ENCODE measurements at places on chromosomes 7 and 10.

GRCh38 chr10:28012990-28013515 is 14.2 kb upstream of the ODAD2 start:
- no peak for DNase-seq

DNA sequence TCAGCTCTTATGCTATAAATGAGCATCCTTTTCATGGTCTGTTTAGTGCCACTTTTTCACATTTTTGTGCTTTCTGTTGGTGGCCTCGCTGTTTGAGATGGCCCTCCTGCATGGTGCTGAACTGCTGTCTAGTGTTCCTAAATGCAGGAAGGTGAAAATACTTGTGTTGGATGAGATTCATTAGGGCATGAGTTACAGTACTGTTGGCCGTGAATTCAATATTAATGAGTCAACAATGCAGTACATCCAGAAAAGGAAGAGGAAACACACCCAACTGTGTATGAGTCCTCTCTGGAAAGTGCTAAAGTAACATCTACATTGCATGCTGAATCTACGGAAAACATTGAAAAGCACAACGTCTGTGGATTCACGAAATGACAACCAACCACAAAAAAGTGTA is 124.0 kb downstream of the HERPUD2 start:
- DNase-seq: no peak

- no peak for DNase-seq
These were observed 39.8 kb upstream of the CDK13 start for GRCh38 chr7:39910108-39910869.

DNA sequence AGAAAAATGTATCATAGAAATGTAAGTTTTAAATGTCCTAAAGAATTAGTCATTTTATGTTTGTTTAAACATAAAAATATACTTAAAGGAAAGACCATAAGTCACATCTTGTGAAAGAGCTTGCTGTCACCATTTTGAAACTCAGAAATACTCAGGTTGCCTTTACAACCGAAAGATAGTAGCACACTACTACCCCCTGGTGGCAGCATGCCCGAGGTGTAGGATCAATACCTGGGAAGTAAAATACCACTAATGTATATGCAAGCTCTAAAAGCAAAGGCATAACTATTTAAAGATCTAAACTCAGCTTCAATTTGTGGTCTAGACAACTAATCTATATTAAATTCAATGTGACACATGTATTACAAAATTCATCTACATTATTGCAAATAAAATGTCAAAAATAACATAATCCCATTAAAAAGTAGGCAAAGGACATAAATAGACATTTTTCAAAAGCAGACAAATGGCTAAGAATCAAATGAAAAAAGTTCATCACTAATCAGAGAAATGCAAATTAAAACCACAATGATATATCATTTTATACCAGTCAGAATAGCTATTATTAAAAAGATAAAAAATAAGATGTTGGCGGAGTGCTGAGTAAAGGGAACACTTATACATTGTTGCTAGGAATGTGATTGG is 47.7 kb upstream of the FGL2 start:
- DNase-seq: peak; percentile 91

- DNase-seq: no peak
These were observed 195.5 kb upstream of the PHYHIPL start for GRCh38 chr10:58980826-58981415.

GRCh38 chr10:115093776-115094408 is 727 bp downstream of the ATRNL1 start:
- peak; percentile 22 for DNase-seq

DNA sequence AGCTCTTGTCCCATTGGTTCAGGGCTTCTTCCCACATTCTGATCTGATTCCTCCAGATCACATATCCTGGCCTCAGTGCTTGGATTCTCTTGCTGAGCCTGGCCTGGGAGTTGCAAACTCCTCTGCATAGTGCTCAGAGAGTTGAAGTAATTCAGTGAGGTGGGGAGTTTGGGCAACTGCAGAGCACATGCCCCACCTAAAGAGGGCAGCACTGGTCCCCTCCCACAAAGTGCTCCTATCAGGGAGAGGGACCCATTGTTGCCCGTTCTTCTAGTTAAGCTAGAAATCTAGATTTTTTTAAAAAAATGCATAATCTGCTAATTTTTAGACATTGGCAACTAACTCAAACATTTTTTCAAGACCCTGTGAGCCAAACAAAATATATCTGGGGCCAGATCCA is 45.1 kb downstream of the CHN2 start:
- no peak for DNase-seq

DNA sequence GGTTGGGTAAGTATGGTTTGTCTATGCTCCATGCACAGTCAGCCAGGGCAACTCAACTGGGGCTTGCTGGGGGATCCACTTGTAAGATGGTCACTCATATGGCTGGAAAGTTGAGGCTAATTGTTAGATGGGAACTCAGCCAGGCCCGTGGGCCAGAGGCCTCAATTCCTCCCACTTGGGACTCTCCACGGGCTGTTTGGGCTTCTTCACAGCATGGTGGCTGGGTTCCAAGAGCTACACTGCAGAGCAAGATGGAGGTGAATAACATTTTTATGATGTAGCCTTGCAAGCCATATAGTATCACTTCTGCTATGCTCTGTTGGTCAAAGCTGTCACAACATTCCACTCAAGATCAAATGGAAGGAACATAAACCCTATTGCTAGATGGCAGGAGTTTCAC is 39.2 kb downstream of the ELMO1 start:
- DNase-seq: no peak

GRCh38 chr10:73060738-73061635 is 35.7 kb downstream of the P4HA1 start:
- DNase-seq: peak; percentile 66

DNA sequence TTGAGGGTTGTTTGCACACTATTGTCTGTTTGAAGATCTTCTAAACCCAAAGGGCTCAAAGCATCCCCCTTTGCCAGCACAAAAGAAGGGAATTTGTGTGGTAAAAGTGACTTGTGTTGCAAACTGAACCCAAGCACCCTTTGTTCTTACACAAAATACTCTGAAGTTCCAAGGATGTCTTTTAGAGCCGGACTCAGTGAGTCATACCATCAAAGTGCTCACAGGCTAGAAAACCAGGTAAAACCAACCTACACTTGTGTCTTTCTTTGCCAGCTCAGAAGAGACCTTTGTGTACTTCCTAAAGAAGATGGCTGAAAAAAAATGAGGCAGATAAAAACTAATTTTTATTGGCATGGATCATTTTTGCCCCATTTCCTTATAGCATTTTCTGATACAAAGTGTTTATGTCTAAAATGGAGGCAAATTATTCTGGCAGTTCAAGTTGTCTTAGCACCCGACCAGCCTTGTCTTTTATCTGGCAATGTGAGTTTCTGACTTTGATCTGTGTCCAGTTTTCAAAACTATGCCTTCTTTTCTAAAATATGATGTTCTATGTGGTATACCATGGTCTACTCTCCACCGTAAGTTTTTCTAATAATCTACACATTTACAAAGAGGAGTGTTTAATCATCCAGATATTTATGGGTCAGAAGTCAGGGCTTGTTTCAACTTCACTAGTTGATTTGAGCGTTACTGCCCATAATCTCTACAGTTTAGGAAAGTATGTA is 128.4 kb upstream of the FZD1 start:
- DNase-seq: no peak

DNA sequence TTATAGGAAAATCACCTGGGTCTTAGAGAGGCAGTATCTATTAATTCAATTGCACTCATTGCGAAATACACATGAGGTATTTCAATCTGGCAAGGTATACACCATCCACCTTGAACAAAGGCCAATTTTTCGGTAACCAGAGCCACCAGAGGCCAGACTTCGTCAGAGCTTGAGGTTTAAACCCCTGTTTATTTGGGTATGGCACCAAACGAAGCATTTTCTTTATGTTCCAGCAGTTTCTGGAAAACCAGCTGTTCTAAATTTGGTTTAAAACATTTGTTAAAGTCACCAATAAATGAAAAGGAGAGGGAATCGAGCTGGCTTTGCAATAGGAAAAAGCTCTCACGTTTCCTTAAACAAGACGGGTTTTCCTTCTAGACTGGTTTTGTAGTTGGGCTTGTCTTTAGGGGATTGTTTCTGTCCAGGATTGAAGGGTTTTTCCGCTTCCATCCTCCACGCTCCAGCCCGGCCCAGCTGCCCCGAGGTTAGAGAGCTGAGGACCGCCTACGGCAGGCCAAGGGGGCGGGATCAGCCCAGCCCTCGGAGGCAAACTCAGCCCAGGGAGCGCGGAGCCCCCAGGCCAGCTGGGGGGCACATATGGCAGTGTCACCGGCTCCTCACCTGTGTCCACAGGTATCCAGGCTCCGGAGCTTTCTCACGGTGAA is 539.4 kb upstream of the MGMT start:
- no peak for DNase-seq

GRCh38 chr7:71326595-71326994 is 194.7 kb downstream of the GALNT17 start:
- DNase-seq: no peak

DNA sequence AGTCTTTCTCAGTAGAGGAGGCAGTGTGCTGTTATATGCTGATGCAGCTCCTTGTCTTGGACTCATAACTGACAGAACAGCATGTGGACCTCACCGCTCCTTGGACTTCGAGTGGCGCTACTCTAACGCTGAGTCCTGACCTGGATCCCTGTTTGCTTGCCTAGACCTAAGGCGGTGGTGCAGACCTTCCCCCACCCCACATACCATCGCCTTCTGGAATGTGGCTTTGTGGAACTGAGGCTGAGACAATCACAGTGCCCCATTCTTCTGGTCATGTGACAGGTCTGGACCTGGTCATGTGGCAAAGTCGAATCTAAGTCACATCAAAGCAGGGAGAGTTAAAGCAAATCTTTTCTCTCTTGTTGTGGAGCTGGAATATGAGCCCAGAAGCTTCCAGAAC is 190.7 kb upstream of the MKI67 start:
- no peak for DNase-seq

DNA sequence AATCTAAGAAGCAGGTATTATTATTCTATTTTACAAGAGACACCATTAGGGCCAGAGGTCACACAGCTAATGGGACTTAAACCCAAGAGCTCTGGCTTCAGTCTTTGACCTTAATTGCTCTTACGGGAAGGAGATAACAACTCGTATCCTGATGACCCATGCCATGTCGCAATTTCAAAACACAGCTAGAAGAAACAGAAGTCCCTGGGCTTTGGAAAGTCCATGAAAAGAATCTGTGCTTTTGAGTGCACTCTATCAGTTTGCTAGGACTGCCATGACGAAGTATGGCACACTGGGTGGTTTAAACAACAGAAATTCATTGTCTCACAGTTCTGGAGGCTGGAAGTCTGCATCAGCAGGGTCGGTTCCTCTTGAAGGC is 247.8 kb upstream of the AOAH start:
- DNase-seq: no peak

- no peak for DNase-seq
These were observed 66.9 kb upstream of the BAIAP2L1 start for GRCh38 chr7:98467570-98468312.

GRCh38 chr10:26829810-26830515 is 30.8 kb downstream of the ABI1 start:
- no peak for DNase-seq

GRCh38 chr10:124465777-124466488 is 4.3 kb downstream of the LHPP start:
- no peak for DNase-seq

DNA sequence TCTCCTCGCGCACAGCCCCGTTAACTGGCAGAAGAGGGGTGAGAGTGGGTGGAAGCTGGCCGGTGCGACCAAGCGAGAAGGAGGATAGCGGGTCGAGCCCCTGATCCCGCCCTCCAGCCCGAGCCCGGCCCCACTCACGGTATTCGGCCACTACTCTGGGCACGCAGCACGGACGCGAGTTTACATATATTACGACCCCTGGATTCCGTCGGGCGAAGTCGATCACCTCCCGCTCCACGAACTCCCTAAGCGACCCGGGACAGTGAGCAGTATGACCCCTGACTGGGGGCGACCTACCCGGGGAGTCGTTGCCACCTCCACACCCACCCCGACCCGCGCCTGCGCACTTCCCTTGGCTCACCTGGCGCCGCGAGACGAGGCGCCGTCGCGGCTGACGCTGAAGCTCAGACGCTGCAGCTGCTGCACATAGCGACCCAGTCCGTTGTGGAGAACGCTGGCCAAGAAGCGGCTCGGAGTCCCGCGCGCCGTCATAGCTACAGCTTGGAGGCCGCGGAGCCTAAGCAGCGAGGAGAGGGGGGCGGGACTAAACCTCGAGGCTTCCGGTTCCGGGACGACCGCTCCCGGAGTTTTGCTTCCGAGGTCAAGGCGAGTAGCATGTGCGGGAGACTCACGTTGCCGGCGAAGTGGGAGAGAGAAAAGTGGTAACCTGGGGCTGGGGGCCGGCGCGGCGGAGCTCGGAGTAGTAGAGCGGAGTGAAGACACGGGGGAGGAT is at the start of the genes MRPL43 and TWNK:
Gene MRPL43 (minus strand): TSS at position 546 of the 733 bp plus-strand sequence. CDS start 54 bp downstream, at position 492.
Gene TWNK (plus strand): TSS at position 592 of the 733 bp plus-strand sequence. CDS start 668 bp downstream, outside the sequence.
- DNase-seq: peak; percentile 84

DNA sequence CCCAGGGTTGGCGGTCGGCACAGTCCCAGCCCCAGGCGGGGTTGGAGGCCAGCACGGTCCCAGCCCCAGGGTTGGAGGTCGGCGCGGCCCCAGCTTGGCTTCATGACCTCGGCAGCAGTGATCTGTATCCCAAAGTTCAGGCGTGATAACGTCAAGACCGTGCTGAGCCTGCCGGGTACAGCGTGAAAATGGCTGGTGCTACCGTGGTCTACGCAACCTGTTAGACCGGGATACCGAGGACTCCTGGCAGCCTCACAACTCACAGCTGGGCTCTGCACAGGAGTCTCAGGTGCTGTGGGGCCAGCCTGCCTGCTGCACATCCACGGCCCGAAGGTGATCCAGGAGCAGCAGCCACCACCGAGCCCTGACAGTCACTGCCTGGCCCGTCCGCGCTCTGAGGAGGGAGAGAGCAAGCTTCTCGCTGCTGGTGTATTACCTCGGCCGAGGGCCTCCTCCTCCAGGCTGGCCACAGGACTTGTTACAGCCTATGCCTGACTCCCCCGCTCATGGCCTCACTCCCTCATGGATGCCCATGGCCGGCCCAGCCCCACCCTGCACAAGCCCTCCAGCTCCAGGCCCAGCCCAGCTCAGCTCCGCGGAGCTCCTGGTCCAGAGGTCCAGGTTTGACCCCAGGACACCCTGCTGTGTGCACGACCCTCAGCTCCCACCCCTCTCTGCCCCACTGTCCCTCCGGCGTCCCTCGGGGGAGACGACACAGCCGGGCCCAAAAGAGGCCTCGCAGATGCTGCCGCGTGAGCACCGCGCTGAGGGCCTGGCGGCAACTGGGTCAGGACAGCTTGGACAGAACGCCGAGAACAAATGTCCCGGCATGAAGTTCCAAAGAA is 156.0 kb downstream of the ELFN1 start:
- DNase-seq: no peak

DNA sequence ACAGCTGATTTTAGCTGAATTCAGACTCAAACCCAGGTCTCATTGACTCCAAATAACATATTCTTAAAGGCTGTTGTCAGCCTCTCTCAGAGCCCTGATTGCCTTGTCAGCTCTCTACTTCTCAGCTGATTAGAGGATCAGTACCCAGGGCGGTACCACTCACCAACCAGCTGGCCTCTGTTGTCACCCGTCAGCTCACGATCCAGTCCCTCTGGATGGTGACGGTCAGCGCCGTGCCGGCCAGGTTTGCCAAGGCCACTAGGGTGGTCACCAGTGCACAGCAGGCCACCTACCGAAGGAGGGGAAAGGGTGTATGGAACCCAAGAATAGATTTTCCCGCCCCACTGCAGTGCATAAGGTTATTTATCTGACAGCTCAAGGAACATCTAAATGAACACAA is 52.3 kb upstream of the TOMM7 start:
- no peak for DNase-seq

GRCh38 chr10:93334901-93335327 is 147.2 kb downstream of the MYOF start:
- no peak for DNase-seq

Measured in NCI-H526 (cell line).